Stimulated activated CD4-positive, alpha-beta T cell treated with anti-CD3 and anti-CD28 coated beads, Interleukin-1b, Interleukin-23, amount 100 ng/mL, for 4 hours (primary cell): ENCODE measurements at places on chromosomes 2 and 18.

GRCh38 chr18:36814994-36815393, 13.8 kb downstream of the TPGS2 start:
- DNase-seq, result no peak

- no peak for DNase-seq
Observed at GRCh38 chr2:42762155-42762554, 1.8 kb downstream of the OXER1 start.

DNA sequence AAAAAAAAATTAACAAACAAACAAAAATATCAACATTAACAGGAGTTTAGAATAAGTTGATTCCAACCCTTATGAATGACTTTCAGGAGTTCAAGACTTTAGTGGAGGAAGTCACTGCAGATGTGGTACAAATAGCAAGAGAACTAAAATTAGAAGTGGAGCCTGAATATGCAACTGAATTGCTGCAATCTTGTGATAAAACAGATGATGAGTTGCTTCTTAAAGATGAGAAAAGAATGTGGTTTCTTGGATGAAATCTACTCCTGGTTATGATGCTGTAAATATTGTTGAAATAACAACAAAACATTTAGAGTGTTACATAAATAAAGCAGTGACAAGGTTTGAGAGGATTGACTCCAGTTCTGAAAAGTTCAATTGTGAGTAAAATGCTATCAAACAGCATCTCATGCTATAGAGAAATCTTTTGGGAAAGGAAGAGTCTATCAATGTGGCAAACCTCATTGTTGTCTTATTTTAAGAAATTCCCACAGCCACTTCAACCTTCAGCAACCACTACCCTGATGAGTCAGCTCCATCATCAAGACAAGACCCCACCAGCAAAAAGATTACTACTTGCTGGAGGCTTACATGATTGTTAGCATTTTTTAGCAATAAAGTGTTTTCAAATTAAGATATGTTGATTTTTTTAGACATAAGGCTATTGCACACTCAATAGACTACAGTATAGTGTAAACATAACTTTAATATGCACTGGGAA, 42.7 kb upstream of the TAF4B start:
- no peak for DNase-seq

DNA sequence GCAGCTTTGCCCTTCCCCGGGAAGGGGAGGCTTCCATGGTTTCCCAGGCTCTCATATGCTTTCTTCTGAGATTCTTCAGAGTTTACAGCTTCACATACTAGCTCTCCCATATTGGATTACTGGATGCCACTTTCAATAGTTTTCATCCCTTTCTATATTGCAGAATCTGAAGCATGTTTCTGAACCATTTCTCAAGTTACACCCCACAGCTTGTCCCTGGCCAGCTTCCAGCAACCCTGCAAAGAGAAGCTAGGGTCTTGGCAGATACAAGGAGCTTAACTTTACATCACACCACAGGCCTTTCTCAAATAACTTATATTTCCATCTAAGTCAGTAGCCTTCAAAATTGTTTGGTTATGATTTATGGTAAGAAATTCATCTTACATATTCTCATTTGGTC, 39.6 kb downstream of the LHCGR start:
- DNase-seq, result no peak

DNA sequence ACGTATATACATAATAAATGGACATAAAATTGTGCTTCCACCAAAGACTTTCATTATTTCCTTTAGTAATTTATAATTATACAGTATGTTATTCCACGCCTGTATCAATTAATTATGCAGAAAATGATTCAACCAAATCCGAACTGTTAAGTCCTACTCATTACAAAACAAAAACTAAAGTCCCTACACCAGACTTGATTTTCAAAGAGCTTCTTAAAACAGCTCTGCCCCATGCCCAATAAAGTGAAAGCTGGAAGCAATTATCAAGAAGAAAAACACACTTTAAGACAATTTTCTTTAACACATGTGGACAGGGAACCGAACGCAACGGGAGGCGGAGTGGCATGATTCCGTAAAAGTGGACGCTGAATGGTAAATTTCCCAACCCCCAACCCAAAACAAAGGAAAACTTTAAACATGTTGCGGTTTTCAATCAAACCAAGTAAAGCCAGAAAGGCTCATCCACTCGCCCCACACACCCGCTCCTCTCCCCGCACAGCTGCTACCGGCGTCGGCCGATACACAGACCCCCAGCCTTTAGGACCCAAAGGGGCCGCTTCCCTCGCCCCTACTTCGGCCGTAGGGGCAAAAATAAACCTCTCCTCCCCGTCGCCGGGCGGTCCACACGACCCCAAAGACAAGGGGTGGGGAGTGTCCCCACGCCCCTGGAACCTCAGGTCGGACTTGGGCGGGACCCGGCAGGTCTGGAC, 705 bp downstream of the YES1 start:
- DNase-seq, result no peak

- no peak for DNase-seq
Observed at GRCh38 chr2:106232638-106233349, 38.7 kb upstream of the UXS1 start.

- no peak for DNase-seq
Observed at GRCh38 chr2:71536226-71536671, 82.9 kb downstream of the DYSF start.

GRCh38 chr2:31983762-31984467, 26.9 kb downstream of the MEMO1 start:
- DNase-seq, result no peak

DNA sequence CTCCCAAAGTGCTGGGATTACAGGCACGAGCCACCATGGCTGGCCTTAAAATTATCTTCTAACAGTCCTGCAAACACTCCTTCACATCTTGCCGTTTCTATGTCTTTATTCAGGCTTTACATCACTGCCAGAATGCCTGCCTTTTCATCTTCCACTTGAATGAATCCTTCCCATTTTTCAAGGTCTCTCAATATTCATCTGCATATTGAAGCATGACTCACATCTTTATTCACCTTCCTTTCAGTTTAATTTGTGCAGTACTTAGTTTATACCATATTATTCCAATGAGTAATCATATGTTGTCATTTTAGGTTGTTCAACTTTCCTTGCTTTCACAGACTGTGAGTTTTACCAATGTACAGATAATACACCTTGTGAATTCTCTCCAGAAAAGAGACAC, 510.1 kb upstream of the PIK3C3 start:
- no peak for DNase-seq

- DNase-seq, result no peak
Observed at GRCh38 chr2:58976375-58977071, 735.4 kb upstream of the FANCL start.

DNA sequence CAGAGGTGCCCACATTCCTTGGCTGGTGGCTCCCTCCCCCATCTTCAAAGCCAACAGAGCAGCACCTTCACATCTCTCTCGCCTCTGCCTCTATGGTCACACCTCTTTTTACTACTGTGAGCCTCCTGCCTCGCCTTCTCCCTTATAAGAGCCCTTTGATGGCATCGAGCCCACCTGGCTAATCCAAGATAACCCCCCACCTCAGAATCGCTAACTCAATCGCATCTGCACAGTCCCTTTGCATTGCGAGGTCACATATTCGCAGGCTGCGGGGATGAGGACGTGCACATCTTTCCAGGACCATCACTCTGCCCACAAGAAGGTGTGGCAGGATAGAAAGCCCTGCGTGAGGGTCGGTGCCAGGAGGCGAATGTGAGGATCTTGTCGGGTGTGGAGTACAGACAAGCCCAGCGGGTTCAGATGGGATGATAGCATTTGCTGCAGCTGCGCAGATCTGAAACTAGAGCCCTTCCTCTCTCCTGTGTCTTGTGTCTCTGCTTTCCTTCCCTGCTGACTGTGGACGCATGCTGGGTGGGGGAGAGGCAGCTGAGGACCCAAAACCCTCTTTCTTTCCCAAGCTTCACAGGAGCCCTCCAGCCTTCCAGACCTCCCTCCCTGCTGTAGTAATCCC, 148.3 kb upstream of the HDAC4 start:
- no peak for DNase-seq

GRCh38 chr2:74232426-74232825, 34.0 kb downstream of the MTHFD2 start:
- DNase-seq, result no peak

DNA sequence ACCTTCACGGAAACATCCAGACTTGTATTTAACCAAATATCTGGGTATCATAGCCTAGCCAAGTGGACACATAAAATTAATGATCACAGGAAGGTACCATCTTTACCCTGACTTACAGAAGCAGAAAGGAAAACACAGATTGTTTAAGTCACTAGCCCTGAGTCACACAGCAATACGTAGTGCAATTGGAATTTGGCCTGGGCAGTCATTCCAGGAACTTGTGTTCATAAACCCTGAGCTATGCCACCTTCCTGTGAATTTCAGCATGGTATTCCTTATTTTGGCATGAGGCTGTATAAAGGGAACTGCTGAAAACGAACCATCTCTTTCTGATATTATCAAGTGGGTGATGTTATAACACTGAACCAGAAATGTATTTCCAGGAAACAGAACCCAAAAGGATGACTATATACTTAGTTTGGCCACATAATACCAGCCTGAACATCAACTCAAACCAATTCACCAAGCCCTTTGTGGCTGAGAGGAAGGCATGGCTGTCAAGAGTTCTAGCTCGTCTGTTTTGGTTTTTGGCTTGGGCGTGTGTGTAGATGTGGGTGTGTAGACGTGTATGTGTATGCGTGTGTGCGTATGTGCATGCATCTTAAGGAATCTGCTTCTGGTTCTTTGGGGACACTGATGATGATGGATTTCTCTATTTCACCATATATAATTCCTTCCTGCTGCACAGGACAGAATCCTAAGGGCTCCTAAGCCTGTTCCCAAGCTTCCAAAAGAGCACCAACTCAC, 533.4 kb upstream of the ID2 start:
- no peak for DNase-seq

DNA sequence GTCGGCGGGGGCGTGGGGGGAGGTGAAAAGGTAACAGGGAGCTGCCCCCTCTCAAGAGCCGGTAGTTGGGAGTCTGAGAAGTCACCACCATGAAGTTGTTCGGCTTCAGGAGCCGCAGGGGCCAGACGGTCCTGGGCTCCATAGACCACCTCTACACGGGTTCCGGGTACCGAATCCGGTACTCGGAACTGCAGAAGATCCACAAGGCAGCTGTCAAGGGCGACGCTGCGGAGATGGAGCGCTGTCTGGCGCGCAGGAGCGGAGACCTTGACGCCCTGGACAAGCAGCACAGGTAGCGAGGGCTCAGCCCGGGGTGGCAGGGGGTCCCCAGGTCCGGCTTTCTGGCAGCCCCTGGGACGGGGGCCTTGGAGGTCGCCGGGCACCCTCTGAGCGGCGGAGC, 47.1 kb upstream of the ZNF519 start:
- no peak for DNase-seq

- DNase-seq, result peak; percentile 50
Observed at GRCh38 chr2:88765154-88765888, 73.8 kb downstream of the RPIA start.

- DNase-seq, result no peak
Observed at GRCh38 chr2:48445091-48445725, 84.7 kb upstream of the STON1 start.

DNA sequence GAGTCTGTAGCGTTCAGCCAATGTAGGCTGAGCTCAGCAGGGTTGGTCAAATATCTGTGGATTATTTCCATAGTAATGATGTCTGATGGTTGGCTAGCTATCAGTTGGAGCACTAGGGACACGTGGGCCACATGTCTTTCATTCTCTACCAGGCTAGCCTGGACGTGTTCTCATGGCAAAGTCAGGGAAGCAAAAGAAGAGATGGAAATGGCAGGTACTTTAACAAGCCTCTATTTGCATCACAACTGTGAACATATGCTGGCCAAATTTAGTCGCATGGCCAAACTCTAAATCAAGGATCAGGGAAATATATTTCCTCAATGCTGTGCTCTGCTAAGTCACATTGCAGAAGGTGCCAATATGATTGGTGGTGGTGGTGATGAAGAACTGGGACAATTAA, 371.6 kb upstream of the CHST9 start:
- DNase-seq, result no peak
